Sigmoid colon (tissue), 7 donors: ENCODE measurements at places on chromosomes 12 and 14. TPM values are rescaled to one million over a fixed set of nuclear protein-coding genes. Genes with fewer than 3 reads are reported as not detected.

INSM2 gene
- total RNA-seq, result not detected

DNA sequence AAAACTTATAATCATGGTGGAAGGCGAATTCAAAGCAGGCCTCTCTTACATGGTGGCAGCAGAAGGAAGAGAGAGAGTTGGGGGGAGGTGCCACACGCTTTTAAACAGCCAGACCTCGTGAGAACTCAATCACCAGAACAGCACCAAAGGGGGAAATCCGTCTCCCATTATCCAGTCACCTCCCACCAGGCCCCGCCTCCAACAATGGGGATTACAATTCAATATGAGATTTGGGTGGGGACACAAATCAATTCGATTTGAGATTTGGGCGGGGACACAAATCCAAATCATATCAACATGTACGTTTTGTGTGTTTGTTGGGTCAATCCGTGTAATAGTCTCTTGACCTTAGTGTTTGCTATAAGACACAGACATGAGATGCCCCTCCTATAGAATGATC lies 21.8 kb upstream of the WNK1 start:
- H3K36me3 ChIP-seq, result no peaks in the 10 kb centered on the region
- H3K4me3 ChIP-seq, result no peak overlapping the region
- no peaks in the 10 kb centered on the region for H3K27me3 ChIP-seq
- no peak for DNase-seq
- peaks cover 7% of the 10 kb centered on the region for H3K4me1 ChIP-seq
- no peak overlapping the region for H3K27ac ChIP-seq

DNA sequence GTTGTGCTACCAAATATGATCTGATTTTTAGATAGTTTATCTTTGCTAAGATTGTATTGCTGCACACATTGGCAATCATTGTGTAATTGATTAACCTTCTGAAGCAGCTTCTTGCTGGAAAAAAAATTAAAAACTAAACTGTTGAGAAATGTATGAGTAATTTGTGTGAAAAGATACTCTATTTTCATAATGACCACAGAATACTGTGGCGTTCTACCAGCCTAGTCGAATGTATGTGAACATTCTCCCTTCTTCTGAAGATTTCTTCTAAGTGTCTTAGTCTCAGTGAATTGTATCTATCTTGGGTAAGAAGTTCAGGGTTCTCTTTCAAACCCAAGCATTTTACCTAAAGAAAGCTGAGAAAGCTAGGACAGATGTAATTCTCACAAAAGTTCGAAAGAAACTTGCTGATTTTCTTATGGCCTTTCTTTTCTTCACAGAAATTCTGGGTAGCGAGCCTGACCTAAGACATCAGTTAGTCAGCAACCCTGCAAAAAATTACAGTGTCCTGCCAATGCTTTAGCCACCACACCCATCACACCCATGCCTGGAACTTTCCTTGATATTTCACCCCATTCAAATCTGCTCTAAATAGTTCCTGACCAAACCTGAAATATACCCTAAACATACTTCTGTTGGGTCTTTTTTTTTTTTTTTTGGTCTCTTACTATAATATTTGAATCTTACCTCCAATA lies 27.1 kb upstream of the C12orf71 start:
- DNase-seq, result no peak
- no peaks in the 10 kb centered on the region for H3K36me3 ChIP-seq
- no peak overlapping the region for H3K27ac ChIP-seq
- no peak overlapping the region for H3K4me3 ChIP-seq

DNA sequence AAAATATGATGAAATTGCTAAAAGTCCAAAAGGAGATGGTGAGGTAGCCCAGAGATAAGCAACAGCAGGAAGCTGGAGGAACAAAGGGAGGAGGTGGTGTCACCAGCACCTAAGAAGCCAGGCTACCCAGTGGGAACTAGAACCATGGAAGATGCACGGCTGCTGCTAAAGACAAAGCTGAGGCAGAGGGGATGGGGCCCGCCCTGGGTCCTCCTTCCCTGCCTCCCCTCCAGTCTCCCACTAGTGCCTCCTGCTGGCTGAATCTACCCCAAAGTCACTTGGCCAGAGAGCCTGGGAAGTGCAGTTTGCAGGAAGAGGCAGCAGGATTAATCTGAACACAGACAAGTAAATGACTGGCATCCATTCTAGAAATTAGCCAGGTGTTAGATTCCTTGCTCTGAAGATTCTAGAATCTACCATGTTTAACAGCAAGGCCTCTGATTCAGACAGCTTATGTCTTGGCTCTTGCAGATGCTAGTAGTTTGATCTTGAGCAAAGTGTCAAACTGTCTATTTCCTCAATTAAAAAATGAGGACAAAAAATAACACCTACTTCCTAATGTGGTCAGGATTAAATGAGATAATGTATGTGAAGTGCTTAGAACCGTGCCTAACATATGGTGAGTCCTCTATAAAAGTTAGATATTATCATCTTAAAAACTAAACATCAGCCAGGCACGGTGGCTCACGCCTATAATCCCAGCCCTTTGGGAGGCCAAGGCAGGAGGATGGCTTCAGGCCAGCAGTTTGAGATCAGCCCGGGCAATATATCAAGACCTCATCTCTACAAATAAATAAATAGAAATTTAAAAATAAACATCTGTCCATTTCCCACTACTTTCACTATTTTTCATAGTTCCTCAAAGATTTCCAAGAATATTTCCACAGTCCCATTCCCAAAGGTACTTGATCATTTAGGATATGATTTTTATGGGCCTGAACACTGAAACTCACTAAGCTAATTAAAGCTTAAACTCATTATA lies 5.8 kb upstream of the LRP10 start:
- no peak for DNase-seq
- H3K27ac ChIP-seq, result peak overlapping the region; percentile 17
- H3K4me3 ChIP-seq, result no peak overlapping the region
- H3K36me3 ChIP-seq, result no peaks in the 10 kb centered on the region
- H3K4me1 ChIP-seq, result peaks cover 18% of the 10 kb centered on the region
